ENCODE measurements at places on chromosomes 16 and 17. TPM values are rescaled to one million over a fixed set of nuclear protein-coding genes. Genes with fewer than 3 reads are reported as not detected.

YBX2 gene
- 0.81 TPM for total RNA-seq

DNA sequence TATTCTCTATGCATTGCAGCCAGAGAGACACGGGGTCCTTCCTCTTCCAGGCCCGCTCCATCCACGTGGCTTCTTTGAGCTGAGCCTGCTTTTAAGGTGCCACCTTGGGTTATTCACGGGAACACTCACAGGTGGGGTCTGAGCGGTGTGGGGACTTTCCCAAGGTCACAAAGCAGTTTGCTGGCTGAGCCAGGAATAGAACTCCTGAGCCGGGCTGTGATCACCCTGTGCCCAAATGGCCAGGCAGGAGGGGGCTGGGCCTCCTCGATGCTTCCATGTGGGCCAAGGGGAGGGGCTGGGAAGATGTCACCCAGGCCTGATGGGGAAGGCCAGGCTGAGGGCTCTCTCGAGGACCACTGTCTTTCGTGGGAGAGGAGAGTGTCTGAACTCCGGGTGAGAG, 13.0 kb upstream of the GSE1 start:
- DNase-seq = no peak

- DNase-seq = no peak
Observed at GRCh38 chr17:47915776-47916398, 19.9 kb downstream of the SP2 start.

DNA sequence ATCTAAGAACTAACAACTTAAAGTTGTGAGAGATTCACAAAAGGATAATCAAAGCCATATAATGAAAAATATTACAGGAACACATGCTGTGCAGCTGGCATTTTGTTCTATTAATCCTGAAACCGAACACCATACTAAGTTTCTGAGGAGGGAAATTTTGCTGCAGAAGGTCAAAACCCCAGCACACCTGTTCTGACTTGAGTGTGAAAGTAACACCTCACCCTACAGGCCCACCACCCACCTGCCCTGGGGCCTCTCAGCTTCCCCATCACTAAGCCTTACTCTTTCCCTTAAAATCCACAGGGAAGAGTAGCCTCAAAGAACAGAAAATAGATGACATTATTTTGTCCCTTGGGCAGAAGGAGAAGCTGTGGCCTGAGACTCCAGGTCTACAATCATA, 44.8 kb downstream of the STAT5A start:
- no peak for DNase-seq

LRRC45 gene
- total RNA-seq = 19.4 TPM

RILP gene
- total RNA-seq = 20.9 TPM

DNA sequence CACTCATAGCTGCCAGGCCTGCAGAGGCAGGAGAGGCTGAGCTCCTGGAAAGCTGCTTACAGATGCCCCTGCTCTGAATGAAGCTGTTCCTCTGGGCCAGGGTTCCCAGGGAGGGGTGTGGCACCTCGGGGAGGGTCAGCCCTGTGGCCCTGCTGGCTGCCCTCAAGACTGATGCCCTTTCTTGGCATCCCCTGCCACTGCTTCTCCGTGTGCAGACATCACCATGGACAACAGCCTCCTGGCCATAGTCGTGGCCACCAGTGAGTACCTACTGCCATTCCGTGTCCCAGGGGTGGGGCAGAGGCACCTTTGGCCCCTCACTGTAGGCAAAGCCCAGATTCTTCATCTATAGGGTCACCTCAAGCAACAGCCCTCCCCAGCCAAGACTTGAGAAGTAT, 8.9 kb downstream of the MRPL27 start:
- no peak for DNase-seq

DNA sequence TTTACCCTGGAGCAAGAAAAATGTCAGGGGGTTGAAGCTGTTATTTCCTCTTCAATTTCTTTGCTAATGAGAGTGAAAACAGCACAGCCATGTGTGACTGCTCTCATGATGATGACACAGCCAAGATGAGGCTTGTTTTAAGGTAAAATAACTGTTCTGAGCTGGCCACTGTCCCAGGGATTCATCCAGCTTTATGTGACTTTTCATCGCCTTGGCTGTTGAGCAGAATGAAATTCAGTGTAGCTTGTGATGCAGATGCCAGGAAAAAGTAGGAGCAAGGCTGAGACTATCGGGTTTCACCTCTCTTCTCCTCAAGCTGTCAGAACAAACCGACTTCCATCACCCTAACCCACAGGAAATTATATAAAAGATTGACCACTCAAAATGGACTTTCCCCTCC, 361.8 kb upstream of the CDH5 start:
- DNase-seq = no peak

DNA sequence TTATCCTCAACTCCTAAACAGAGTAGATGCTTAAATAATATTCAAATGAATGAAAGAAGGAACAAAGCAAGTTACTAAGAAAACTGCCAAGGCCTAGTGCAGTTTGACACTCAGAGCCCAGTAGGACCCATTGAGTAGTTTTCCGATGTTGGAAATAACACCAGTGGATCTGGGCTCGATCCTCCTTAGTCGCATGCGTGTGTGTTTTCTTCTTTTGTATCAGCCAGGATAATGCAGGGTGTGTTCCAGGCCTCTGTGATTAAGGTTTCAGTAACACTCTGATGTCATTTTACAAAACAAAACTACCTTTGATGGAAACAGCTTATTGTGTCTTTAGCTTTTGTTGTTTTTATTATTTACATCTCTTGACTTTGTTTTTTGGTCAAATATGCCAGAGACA, 24.5 kb downstream of the KSR1 start:
- DNase-seq = no peak

PYY gene
- total RNA-seq = not detected

B4GALNT2 gene
- total RNA-seq = 0.03 TPM

DNA sequence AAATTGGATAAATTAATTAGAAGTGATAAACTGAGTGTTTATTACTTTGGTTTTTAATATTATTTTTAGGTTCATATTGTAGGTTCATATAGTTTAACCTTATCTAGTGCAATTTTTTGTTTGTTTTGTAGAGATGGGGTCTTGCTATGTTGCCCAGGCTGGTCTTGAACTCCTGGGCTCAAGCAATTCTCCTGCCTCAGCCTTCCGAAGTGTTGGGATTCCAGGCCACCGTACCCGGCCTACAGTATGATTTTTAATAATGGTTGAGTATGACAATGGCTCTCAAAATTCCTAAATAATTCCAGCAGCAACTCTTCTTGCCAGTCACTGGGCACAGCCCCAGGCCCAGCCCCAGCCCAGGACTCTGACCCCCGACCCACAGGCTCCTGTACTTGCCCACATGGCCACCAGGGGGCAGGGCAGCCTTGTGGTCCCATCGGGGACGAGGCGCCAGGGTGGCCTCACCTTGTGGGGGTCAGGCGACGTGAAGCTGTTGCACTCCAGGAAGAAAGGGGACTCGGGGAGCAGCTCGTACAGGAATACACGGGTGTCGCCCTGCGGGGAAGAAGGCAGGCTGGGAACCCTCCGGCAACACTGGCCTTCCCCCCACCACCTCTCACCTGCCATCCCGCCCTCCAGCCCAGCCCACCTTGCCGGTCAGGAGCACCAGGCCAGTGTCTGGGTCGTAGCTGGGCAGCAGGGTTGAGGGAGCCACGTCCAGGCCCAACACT, 7.9 kb upstream of the PAM16 start:
- no peak for DNase-seq

CCL14 gene
- total RNA-seq = 16.9 TPM

DNA sequence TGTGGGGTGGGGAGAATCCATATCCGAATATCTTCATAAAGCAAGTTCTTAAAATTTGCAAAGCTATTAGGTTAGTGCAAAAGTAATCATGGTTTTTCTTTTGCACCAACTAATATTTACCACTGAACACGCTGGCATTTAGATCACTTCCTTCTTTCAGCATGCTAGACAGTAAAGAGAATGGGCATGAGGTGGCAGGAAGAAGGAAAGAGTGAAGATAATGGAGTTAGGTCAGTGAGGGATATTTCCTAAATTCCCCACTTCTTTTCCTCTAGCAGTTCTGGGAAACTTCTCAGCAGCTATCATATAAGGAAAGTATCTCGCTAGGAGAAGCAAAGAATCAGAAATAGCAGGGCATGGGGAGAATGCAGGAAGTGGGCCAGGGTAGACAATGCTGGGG, 39.0 kb downstream of the SLC6A4 start:
- DNase-seq = no peak

DNA sequence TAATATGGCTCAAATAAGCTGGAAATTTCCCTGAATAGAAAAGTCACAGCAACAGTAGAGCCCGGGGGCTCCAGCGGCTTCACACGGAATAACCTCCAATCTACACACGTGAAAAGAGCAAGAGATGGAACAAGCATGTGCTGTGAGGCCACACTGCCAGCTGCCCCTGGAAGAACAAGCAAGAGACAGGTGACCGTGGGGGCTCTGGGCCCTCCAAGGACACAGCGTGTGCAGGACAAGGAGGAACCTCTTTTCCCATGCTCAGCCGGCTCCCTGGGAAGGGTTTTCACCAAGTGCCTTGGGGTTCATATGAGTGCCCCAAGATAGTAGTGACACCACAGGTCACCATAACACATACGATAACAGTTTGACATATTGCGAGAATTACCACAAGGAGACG, 110.2 kb upstream of the ZNF750 start:
- DNase-seq = no peak

DNA sequence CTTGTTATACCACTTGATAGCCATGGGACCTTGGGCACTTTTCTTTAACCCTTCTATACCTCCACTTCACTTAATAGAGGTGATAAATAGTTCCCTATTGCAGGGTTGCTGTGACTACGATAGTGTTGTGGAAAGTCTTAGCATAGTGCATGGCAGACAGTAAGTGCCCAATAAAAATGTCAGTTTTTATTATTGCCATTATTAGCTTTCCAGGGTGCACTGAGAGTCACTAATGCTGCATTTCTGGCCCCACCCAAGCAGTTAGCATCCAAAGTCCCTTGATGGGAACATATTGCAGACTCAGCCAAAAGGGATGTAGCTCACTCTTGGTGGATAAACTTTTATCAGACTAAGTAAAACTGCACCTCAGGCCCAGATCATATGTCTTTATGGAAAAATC, 41.5 kb upstream of the TEKT3 start:
- no peak for DNase-seq

DNA sequence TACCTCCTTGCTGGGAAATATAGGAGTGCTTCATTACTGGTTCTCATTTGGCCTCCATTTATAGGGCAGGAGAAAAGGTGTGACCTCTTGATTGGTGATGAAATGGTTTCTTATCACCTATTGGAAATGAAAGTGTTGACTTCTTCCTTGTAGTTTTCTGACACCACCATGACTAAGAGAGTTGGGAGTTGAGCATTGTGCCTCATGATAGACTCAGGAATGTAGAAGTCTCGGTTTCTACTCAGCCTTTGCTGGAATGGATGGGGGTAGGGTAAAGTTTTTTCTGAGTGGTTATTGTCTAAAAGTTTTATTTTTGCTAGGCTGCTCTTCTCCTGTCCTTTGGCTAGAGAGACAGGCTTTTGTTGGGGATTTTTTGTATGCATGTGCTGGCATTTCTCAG, 117.4 kb downstream of the PHKB start:
- no peak for DNase-seq

GRCh38 chr16:986925-987582, 5.5 kb downstream of the SOX8 start:
- DNase-seq = no peak

DNA sequence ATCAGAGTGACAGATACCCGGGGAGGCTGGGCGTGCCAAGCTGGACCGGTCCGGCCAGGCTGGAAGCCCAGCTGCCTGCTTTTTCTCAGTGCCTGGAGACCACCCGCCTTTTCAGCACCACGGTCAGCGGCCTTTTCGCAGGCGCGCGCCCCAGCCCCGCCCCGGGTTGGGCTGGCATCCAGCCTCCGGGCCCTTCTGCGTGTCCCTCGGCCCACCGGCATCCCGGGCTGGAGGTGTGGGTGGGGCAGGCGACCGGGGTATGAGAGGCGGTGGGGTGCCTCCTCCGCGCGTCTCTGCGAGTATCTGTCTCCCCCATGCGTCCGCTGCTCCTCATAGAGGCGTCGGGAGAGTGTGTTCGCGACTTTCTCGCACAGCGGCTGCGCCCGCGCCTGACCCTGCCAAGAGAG, 102.5 kb downstream of the MRM1 start:
- DNase-seq = peak; percentile 51

Measured in left lobe of liver (tissue), 2 donors.